Panc1 (cell line): ENCODE measurements at places on chromosomes 3 and 15.

GRCh38 chr15:101642361-101642760, 9.8 kb downstream of the TM2D3 start:
- DNase-seq = no peak

- no peak for DNase-seq
Measured at GRCh38 chr3:70149714-70150400, 150.3 kb downstream of the SAMMSON start.

GRCh38 chr3:137610723-137611122, 153.4 kb upstream of the SOX14 start:
- no peak for DNase-seq

- DNase-seq = no peak
Measured at GRCh38 chr3:13266005-13266404, 154.1 kb downstream of the NUP210 start.

DNA sequence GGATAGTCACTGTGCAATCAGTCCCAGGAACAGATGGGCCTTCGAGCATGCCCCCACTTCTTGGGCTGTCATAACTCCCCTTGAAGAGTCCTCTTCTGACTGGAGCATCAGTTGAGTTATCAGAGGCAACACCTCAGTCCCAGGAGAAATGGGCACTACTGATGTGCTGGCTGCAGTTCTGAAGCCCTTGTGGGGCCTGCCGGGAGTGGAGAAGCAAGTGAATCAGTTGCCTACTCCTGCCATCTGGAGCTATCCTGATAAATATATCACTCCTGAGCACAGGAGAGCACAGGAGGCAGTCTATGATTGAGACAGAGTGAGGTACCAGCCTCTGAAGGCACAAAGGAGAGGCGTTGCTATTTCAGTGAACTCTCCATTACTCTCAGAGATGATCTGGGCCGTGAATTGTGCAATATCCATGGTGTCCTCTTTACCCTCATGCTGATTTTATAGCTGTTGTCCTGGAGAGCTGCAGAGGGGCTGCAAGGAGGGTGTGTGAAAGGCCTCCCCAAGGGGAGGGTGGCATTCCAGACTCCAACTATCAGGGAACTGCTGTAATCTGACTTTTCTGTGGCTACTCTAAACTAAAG, 344.2 kb upstream of the ROPN1 start:
- DNase-seq = no peak

DNA sequence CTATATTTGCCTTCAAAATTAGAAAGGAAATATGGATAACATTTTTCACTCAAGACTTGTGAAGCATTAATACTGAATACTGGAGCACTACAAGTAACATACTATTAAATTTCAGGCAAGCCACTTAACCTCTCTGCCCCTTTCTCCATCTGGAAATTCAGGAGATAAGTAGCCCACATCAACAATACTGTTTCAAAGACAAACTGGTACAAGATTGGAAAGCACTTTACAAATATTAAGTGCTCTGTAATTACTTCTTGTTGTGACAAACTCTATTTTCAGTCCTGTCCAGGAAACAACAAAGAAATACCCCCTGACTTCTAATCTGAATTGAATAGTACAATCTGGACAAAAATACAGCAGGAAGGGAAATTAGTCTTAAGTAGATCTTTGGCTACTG, 49.3 kb downstream of the TMEM212 start:
- DNase-seq = no peak

DNA sequence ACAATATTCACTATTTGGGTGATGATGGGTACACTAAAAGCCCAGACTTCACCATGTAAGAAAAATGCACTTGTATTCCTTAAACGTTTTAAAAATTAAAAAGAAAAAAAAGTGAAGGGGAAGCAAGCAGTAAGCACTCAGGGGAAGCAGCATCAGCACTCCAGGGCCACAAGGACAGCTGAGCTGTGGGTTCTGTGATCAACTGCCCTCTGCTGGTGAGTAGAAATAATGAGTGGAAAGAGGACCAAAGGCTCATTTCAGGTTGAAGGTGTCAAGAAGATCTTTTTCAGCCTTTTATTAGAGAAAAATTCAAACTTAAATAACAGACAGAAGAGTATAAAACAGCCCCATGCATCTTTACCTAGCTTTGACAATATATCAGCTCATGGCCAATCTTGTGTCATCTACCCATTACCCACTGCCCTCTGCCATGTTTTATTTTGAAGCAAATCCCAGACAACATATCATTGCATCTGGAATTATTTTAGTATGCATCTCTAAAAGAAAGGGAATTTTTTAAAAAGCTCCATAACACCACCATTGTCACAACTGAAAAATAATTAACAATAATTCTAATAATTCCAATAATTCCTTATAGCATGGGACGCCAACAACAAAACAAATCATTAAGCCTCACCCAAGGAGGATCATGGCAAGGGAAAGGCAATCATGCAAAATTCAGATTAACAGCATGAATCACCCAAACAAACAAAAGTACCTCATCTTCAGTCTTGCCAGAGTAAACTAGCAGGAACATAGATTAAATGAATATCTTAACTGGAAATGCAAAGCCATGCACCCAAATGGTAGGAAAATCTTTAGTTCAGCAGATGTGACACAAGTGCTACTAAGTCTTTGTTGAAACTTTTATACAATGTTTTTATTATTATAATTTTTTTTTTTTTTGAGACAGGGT, 42.5 kb downstream of the TAMM41 start:
- DNase-seq = peak; percentile 18

- no peak for DNase-seq
Measured at GRCh38 chr15:79535536-79535935, 103.4 kb downstream of the MINAR1 start.

- DNase-seq = no peak
Measured at GRCh38 chr3:106423321-106424225, 554.8 kb upstream of the CBLB start.

DNA sequence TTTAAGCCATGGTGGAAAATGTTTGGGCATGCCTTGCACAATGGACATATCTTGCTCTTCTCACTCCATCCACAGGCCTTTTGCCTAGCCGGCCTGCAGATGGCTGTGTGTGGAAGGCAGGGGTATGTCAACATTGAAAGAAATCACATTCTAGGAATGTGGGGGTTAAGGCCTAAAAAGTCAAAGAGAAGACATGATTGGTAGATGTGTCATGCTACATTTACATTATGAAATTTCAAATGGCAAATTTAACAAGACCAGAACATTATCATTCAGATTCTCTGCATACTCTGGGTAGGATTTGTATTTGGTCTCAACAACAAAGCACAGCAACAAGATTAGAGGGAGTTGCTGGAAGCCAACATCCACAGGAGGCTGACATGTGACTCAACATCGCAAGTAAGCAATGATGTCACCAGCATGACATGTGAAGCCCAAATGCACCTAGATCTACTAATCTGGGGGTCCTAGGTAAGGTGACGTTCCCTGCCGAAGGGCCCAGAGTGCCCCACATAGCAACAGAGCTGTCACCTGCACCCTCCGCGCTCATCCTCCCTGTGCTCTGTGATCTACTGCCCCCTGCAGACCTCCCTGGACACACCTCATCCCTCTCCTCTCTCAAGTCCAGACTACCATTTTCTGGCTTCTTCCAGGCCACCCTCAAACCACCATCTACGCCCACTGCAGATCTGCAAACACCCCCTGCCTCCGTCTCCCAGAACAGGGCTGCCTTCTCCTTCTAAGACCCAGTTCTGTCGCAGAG, 39.4 kb downstream of the CLDN18 start:
- no peak for DNase-seq

- DNase-seq = no peak
Measured at GRCh38 chr15:101178479-101178878, 73.4 kb downstream of the CHSY1 start.

DNA sequence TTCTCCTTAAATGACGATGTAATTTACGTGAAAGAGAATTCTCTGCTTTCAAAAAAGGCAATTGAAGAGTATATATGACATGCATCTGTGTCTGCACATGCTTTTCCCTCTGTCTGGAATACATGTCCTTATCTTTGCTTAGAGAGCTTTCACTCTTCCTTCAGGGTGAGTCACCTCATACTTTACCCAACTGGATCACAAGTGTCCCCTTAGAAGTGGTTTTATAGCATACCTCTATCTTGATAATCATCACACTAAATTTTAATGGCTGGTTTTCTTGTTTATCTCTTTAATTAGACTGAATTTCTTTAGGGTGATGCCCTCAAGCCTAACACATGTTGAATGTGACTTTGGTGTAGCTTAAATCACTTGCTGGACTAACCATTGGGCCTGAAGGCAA, 178.9 kb downstream of the SV2B start:
- DNase-seq = no peak

DNA sequence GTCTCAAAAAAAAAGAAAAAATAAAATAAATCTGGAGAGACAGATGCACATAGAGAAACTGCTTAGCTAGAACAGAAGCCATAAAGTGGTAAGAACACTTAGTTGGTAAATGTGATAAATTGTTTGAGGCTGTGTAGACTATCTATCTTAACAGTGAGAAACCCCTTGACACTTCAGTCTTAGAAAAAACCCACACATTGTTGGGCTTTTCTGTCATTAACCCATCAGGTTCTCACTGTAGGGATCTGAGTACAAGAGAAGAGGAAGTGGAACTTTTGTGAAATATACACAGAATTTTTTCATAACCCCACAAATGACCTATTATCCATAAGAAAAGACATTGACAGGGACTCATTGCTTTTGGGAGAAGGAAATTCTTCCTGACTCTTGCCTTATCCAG, 24.4 kb downstream of the TP63 start:
- DNase-seq = no peak

DNA sequence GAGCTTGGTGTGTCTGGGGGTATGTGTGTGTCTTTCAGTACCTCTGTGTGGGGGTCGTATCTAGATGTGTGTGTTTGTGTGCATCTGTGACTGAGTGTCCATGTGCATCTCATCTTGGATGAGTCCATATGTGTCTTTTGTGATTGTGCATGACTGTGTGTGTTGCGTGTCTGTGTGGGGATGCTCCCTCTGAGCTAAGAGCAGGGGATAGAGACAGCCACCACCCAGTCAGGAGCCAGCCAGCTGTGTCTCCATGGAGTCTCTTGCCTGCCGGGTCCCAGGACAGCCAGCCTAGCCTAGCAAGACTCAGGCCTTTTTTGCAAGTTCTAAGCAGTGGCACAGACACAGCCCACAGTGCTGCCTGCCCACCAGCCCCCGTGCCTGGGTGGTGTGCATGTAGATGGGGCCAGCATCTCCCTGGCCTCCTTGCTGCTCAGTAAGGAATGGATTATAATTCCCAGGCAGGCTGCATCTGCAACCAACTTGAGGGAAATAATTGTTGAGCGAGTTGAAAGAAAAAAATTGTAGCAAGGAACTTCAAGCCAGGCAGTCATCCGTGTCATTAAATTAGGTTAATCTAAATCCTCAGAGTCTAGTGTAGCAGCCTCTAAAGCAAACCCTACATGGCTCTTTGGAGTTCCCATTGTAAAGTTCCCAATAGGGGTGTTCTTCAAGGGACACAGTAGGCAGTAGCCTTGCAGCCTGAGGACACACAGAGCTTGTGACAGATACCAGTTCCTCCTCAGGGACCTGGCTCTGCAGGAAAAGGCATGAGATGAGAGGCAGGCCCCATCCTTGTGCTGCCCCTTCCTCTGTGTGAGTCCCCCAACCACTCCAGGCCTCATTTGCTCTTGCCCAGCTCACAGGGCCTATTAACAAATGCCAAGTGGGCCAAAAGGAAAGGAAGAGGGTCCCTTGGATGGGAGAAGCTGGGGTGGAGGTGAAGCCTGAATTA, 35.9 kb upstream of the MRPS22 start:
- DNase-seq = no peak

DNA sequence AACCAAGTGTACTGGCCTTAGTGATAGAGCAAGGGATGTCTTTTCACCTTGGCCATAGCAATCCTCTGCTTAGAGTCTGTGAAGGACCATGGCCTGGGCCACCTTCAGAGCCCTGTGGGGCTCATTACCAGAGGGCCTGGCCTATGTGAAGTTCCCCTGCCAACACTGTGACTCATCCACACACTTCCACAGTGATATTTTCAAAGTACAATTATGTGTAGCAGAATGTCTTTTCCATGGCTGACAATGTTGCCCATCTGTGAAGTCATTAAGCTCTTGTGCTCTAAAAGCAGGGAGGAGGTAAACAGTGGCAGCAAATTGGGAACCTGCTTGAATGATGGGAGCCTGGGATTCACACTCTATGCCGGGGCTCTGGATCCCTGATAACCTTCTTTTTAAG, 12.2 kb upstream of the CACNA1D start:
- no peak for DNase-seq

DNA sequence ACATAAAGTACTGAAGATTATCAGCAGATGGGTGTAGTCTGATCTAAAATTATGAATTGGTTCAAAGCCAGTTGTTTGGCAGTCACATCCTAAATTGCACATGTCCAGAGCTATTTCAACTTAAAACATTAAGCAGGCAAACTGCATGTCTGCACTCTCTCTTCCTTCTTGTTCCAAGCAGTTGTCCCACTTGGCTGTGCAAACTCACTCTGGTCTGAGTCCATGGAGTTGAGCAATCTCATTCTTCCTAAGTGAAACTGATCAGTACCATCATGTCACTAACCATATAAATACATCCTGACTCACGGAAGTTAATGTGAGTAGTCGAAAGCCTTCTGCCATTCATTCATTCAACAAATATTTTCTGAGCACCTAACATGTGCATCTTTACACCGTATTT, 353.0 kb downstream of the ROBO1 start:
- no peak for DNase-seq

DNA sequence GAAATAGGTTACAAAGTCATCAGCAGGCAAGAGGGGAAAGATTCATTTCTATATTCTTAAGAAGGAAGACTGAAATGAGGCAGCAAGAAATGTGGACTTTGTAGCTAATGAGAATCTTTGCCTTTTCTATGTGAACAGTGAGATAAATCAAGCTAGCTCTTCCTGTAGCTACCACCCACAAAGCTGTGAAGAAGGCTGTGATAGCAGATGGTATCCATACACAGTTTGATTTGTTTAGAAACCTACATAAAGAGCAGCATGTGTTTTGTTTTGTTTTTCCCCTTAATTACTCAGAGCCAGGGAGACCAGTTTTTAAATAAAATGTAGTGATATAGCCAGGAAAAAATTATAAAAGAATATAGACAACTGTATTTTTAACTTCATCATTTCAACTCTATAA, 45.5 kb downstream of the TEX9 start:
- no peak for DNase-seq

- DNase-seq = no peak
Measured at GRCh38 chr15:80106051-80106450, 46.6 kb downstream of the ZFAND6 start.

GRCh38 chr3:57069503-57069902, 9.0 kb downstream of the SPATA12 start:
- DNase-seq = no peak

- DNase-seq = no peak
Measured at GRCh38 chr3:185270262-185270955, 16.6 kb upstream of the EHHADH start.

DNA sequence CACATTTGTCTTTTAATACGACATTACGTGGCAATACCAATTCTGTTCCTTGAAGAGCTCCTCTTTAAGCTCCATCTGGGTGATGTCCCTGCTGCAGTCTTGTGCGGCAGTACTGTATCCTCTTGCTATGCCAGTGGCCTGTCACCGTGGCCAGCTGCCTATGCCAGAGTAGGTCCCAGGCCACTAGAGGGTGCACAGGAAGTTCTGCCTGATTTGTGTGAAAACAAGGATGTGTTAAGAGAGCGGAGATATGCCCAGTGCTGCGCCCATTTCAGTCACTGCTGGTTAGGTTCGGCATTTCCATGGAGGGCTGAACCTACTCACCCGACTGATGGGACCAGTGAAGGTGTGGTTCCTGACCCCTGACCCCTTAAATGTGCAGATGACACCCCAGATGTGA, 25.2 kb downstream of the NIPA1 start:
- DNase-seq = no peak
